ENCODE measurements at places on chromosomes 3 and 15.

- no peak for DNase-seq
Observed at GRCh38 chr3:175381685-175382084, 522.6 kb downstream of the NAALADL2 start.

DNA sequence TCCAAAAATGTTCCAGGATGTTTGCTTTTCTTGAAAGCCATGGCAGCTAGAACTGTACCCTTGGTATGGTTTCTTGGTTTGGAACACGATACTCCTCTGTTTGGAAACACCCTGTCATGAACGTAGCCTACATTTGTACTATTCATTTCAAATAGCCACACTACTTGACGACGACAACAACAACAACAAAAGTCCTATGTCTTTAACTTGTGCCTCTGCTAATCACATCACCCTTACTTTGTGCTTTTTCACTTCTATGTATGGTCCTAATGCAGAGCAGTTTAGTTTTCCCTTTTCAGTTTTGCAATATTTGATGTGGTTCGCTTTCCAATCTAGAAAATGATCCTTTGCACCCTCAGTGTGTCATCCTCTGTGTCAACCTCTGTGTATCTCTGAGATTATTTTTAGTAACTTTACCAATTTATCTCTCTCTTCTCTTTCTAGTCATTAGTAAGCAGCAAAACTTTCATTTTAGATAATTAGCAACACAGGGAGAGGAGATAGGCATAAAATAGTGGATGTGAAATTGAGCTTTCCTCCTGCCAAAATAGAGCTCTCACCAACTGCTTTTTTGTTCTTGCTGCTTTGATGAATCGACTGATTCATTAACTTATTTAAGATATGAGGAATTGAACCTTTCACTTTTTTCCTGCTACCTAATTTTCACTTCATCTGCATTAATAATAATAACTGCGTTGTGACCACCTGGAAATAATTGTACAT lies 44.1 kb upstream of the TP63 start:
- no peak for DNase-seq

DNA sequence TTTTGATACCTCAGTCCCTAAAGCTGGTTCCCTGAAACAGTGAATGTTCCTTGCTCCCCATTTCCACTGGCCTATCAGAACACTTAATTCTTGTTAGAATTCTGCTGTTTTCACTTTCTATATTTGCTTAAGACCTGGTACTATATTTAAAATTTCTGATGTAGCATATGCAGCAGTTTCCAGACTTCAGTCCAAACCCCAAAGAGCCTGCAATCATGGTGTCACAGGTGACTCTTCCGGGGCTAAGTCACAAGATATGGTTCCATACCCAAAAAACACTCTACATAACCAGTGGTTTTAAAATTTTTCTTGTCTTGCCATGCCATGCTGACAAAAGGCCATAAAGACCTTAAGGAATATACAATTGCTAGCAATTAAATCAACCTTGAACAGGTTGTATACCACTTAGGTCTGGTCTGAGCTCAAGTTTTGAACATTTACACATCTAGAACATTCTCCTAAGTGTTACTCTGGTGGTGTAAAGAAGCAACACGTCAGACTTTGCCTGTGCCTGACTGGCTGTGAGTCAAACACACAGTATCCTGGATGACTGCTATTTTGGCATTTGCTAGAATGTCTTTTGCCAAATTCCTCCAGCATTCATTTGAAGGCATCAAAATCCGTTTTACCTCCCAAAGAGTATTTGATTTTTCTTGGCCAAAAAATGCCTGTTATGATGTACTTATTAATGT lies 160.0 kb downstream of the FRMD5 start:
- no peak for DNase-seq

DNA sequence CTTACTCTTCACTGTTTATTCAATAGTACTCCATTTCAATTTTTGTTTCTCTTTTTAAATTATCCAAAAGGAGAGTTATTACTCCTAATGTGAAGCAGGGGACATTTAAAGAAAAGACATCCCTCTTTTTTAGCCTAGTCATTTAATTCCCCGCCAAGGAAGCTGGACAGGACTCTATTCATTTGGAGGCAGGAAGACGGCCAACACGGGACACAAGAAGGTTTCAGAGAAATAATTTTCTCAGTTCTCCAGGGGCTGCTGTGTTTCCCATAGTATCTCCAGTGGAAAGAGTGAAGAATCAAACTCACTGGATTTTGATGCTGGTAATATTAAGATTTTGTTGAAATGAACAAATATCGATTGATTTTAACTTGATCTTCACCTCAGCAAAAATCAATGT lies 833.7 kb downstream of the ROBO2 start:
- DNase-seq, result no peak

- no peak for DNase-seq
Observed at GRCh38 chr3:123481722-123482457, 33.0 kb upstream of the ADCY5 start.

DNA sequence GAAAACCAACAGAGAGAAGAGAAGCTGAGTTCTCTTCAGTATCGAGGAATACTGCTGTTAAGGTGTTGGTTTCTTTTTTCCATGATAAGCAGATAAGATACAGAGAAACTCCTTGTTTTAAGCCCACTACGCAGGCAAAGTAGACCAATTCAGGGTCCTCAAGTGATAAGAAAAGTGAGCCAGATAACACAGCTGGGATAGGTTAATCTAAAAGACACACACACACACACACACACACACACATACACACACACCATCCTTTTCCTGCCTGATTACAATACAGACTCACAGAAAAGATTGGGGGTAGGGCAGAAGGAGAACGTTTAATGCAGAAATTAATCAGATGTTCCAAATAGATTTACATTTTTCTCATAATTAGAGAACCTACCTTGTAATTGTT lies 6.5 kb upstream of the PHLDB2 start:
- no peak for DNase-seq

Data from NCI-H1694 treated with DMSO at 0.1 percent for 48 hours (cell line).